MG63 (cell line): ENCODE measurements at places on chromosomes 1 and 21.

GRCh38 chr1:112027696-112028095 is 38.2 kb upstream of the KCND3 start:
- DNase-seq, result no peak

DNA sequence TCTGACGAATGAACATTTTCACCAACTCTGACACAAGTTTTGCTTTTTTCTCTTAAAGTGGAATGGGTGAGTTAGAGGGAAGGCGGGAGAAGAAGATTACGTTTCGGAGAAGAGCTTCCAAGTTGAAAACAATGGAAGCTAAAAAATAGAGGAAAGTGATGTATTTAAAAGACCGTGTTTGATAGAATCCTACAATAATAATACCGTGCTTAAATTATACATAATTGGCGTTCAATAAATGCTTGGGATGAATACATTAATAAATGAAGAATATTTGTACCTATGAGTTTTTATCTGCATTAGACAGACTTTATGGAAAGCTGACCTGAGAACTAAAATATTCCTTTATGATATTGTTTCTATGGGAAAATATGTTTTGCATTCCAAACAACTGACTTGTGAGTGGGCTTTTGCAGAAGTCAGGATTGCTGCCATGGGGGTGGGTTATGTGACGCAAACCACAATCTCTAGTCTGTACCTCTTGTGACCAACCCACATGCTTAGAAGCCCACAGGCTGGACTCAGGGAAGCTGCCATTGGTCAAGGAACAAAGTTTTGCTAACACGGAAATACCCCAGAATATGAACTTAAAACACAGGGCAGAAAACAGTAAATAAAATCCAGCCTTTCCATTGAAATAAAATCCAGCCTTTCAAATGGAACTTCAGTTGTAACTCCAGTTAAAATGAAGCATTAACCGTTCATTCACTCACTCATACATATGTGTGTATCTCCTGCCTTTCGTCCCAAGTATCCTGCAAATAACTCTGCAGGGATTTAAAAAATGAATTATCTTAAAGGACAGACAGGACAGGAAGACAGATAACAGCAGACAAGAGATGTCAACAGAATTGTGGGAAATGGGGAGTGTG is 21.3 kb upstream of the ATF3 start:
- DNase-seq, result no peak

DNA sequence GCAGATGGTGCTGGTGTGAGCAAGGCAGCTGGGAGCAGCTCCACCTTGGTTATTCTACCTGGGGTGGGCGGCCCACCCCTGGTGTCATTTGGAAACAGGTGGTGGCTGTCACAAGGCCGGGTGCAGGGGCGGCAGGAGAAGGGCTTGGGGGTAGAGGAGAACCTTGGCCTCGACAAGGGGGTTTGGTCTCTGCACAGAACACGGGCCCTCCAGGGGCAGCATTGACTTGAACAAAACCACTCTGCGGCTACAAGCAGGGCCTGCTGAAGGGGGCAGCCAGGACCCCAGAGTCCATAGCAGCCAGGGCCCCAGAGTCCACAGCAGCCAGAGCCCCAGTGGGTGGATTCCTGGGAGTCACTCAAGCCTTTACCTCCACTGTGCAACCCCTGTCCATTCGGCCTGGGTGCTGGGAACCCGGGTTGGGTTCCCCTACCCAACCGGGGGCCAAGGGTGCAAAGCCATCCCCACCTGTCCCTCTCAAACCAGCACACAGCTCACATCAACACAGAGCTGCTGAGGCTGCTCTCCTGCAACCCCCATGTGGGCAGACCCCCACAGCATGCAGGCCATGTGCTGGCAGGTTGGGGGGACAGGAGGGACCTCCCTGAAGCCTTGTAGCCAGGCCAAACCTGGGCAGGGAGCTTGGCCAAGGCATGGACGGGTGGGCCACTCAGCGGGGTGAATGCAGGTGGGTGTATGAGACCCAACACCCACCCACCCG is 7.7 kb downstream of the TRIM11 start:
- no peak for DNase-seq

GRCh38 chr21:33993286-33994231 is 78.0 kb upstream of the ATP5PO start:
- no peak for DNase-seq

DNA sequence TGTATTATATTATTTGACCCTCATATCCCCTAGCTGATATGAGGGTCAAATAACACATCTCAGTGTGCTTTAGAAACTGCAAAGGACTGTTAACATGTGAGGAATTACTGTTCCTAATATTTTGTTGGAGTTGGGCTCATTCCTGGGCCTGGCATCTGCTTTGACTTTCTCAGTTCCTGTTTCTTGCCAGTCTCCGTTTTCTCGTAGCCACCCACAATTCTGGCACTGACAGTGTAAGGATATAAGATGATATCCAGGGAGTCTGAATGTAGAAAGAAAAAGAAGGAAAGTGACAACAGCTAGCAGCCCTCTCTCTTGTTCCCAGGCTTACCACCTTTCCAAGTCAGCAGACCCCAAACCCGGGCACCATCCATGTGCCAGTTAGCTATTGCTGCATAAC is 54.4 kb upstream of the SCMH1 start:
- no peak for DNase-seq

GRCh38 chr1:25902462-25902861 is 3.8 kb downstream of the STMN1 start:
- no peak for DNase-seq

DNA sequence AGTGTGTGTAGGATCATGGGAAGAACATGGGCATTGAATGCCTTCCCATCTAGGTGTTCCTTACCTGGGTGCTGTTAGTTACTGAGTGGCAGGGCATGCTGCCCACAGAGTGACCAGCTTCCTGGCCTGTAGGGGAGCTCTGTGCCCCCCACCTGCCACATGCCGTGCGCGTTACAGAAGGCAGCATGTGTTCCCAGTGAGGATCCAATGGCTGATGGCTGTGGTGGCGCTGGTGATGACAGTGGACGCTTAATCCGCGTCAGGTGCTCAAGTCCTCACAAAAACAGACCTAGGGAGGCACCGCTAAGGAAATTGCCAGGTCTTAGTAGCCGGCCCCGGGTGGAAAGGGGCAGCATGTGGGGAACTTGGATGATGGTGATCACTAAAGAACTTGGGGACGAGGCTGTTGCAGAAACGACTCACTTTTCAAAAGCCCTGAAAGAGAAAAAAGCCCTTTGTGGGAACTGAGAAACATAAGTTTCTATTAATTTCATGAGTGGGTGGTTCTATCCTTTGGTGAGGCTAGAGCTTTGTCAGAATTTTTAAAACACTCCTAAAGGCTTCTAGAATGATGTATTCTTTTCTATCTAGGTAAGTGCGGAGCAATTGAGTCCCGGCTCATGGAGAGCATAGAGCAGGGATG is 93.2 kb downstream of the PRDM2 start:
- DNase-seq, result no peak

DNA sequence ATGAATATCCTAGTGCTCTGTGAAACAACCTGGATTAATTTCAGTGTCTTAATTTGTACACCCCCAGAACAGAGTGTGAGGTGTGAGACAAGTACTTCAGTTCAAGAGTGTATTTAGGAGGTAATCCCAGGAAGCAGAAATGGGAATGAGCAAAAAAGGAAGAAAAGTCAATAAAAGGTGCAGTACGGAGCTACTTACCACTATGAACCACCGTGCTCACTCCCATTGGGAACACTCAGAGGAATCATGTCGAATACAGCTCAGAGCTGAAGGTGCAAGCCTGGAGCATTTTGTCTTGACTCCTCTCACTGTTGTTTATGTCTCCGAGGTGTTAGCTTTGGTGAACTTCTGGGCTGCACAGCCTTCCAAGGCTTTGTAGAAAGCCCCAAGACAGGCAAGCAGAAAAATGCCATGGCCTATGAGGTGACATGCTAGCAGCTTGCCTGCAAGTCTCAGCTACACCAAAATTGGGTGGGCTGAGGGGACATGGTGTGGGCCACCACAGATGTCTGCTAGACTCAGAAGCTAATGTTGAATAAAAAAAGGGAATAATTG is 7.4 kb upstream of the SVBP start:
- no peak for DNase-seq

GRCh38 chr21:33886321-33886720 is 29.3 kb downstream of the ATP5PO start:
- no peak for DNase-seq

- no peak for DNase-seq
Measured at GRCh38 chr1:7684132-7684531, 87.0 kb upstream of the VAMP3 start.

DNA sequence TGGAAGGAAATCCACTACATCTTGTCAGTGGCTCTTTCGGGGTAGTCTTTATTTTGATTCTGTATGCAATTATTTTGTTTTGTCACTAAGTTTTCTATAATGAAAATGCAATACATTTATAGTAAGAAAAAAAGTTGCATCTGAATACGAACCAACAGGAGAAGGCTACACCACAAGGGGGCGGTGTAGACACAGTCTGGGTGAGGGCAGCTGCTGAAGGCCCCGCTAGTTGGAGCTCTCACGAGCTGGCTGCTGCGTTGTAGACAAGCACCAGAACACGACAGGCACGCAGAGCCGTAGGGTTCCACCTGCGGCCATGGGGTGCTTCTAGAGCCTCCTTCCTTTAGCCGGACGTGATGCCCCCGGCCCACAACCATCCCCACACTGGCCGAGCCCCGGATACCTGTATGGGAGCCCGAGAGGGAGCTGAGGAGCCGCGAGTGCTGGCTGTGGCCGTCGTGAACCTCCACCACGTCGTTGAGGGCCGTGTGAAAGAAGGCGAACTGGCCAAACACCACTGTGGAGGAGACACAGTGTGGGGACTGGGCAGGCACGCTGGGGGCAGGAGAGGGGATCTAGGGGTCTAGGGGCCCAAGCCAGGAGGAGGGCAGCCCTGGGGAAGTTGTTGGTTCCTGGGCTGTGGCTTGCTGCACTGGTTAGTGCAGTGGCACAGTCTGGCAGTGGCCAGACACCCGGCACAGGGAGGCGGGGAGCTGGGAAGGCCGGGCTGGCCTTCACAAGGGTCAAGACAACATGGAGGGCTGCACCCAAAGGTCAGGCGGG is 160.8 kb downstream of the ZSCAN20 start:
- peak; percentile 79 for DNase-seq

GRCh38 chr1:213986020-213986924 is 1.5 kb upstream of the PROX1 start:
- no peak for DNase-seq

DNA sequence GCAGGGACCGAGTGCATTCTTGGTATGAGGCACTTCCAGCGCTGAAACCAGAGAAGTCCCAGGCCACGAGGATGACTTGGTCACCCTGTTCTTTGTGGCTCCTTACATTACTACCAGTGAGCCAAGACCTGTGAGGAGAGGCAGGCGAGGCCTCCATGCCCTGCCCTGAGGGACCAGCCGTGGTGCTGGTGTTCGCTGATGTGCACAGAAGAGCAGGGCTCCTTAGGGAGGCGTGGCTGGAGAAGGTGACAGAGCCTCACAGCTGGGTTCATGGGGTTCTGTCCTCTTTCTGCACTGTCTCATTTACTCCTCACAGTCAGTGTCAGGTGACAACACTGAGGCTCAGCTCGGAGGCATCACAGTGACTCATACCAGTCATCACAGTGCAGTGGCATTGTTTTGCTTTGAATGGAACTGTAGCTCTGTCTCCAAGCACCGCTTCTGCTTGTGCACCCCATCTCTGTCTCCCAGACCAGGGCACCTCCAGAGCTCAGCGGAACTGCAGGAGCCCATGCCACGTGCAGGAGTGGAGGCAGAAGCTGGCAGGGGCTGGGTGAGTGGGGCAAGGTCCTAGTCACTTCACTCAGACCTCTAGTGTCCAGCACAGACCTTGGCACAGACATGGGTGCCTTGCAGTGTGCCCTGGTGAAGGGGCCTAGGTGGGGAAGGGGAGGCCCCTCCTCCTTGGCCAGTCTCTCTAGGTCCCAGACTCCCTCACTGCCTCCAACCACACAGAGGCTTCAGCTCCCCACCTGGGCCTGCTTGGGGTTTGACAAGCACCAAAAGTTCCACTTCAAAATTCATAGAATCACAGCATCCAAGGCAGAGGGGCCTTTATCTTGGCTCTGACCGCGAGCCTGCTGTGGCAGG is 310.9 kb downstream of the MATN1 start:
- no peak for DNase-seq

- DNase-seq, result peak; percentile 69
Measured at GRCh38 chr1:171141688-171142415, 43.2 kb upstream of the FMO2 start.

GRCh38 chr1:10657088-10657847 is 139.2 kb downstream of the CASZ1 start:
- DNase-seq, result no peak

DNA sequence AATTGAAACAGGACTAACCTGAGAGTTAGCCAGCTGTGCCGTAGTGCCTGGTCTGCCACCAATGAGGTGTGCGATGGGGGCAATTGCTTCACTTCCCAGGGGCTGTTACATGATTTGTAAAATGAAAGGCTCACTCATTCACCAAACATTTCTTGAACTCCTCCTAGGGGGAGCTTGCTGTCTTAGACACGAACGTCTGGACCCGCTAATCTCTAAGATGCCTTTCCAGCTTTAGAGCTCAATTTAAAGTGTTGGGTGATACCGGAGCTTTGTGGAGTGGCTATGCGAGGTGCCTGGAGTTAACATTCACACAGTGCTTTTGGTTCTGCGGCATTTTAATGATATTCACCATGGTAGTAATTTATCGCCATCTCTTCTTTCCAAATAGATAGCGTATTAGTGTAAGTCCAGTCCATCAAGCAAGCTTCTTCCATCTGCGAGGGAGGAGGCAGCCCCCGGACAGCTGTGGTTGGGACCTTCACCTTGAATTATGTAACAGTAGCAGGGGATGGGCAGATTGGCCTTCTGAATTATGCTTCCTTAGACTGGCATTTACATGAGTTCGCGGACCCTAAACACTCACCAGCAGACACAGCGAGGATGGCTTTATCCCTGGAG is 179.9 kb downstream of the ADSS2 start:
- DNase-seq, result no peak

DNA sequence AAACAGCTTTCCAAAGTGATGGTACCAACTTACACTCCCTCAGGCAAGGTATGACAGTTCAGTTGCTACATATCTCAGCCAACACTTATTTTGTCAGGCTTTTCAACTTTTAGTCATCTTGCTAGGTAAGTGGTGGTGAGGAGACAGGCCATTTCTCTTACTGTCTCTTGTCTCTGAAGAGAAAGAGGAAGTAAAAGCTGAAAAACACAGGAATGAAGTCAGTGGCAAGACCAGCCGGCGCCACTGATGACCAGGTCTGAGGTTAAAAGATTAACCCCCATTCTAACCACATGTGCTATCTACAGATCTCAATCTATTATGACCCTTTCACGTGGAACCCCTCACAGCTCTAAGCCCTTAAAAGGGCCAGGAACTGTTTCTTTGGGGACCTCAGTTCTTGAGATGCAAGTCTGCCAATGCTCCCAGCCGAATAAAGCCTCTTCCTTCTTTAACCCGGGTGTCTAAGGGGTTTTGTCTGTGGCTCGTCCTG is 4.2 kb downstream of the ADCY10 start:
- DNase-seq, result no peak

- no peak for DNase-seq
Measured at GRCh38 chr1:224865510-224865909, 64.0 kb upstream of the DNAH14 start.

- DNase-seq, result no peak
Measured at GRCh38 chr21:17334484-17334883, 178.4 kb upstream of the CXADR start.

DNA sequence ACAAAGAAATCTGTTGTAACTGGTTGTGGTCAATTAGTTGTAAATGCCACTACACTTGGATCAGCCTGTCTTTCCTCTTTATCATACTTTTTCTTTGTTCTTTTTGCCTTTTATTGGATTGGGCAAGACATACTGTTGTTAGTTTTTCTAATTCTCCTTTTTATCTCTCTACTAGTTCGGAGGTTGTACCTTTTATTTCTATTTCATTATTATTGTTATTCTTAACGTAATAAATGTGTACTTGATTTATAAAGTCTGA is 59.2 kb downstream of the IVNS1ABP start:
- DNase-seq, result no peak
